ENCODE measurements at places on chromosomes 16 and 17.

GRCh38 chr16:1286513-1287094 is 22.8 kb upstream of the UBE2I start:
- DNase-seq = no peak

DNA sequence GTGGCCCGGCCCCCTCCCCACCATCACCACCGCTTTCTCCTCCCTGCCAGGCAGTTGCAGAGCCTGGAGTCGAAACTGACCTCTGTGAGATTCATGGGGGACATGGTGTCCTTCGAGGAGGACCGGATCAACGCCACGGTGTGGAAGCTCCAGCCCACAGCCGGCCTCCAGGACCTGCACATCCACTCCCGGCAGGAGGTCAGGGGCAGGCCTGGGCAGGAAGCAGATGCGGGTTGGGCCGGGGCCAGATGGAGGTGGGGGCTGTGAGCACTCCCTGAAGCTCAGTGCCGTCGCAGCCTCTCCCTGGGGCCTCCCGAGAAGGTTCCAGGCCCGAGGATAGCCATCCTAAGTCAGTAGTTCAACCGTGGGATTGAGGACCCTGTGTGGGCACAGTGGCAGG is 14.2 kb upstream of the ADGRG3 start:
- no peak for DNase-seq

DNA sequence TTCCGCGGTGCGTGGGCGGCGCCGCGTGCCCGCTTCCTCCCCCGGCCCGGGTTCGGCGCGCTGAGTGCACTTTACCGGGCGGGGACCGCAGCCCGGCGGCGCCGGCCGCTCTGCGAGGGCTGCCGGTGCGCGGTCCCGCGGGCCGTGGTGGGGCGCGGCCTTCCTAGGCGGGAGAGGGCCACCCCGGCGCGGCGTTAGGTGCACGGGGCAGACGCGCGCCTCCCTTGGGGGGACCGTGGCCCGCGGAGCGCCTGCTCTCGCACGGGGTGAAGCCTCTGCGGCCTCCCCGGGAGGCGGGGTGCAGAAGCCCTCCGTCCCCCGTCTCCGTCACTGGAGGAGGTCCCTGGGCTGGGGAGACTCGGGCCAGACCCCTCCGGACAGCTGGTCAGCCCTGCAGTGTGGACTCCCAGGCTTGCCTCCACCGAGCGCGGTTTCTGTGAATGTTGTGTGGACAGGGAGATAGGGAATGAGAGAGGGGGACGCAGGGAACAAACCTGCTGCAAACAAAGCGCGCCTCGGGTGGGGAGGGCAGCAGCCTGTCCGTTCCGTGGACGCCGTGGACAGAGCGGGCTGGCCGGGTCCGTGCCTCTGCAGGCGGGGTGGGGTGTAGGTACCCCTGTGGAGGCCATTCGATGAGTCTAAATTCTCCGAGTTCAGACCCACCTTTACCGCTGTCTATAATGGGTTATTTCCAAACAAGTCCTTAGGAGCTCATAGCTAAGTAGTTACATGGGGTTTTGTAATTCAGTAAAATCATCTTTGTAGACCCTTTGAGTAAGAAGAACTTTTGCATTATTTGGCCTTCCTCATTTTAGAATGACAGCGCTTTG is 721 bp downstream of the TBCD start:
- no peak for DNase-seq

DNA sequence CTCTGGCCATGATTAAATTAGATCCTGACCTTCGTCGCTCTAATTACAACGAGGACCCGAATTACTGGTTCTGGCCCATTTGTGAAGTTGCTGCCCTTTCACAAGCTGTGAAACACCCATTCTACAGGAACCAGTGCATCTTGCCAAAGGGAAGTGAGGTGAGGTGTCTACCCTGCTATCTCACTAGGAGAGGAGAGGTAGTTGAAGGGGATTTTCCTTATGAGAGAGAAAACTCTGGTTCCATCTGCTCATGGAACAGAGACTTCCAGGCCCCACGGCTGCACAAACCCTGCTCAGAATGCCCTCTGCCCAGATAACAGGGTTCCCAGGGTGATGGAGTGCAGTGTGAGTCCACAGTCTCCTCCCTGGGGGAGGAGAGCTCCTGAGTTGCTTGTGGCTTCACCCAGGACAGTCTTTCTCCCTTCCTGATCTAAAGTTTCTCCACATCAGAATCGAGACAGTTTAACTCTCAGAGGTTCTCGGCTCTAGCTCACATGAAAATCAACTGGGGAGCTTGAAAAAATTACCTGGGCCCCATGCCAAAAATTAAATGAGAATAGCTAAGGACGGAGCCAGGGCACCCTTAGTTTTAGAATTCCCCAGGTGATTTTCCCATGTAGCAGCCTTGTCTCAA is 7.8 kb upstream of the SSTR2 start:
- DNase-seq = no peak

DNA sequence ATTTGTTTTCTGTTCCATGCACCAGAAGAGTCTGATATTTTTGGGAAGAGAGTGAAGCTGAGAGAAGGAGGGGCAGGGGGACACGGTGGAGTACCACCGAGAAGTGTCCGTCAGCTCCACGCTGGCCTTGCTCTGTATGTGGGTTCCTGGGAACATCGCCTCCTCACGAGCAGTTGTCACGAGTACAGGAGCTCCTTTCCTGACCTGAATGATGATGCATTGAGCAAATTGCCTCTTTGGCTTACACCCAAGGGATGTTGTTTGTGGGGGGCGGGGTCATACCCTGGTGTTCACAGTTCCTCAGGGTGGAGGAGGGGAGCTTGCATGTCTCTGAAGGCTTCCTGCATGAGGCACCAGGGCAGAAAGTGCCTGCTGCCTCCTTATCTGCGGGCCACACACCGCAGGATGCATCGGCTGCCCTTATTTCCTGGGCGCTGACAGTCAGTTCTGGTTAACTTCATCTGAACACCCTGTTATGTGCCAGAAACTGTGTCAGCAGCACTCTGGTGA is 36.2 kb downstream of the RGS9 start:
- DNase-seq = no peak

DNA sequence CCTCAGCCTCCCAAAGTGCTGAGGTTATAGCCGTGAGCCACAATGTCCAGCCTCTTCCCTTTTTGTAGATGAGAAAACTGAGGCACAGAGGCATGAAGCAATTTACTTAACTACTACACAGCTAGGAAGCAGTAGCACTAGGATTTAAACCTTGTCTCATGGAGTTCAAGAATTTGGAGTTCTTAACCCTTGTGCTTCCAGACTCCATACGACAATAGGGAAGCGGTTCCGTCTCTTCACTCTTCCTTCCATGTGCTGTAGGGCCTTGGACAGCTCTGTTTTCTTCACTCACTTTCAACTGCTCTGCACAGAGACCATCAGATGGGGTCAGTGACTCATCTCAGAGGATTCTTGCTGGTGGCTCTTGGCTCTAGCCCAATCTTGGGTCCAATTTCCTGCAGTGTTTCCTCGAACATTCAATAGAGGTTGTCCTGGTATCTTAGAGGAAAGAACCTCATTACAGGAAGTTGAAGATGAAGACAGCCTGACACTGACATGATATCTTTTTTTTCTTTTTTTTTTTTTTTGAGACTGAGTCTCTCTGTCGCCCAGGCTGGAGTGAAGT is 19.3 kb downstream of the ITGAL start:
- DNase-seq = no peak

DNA sequence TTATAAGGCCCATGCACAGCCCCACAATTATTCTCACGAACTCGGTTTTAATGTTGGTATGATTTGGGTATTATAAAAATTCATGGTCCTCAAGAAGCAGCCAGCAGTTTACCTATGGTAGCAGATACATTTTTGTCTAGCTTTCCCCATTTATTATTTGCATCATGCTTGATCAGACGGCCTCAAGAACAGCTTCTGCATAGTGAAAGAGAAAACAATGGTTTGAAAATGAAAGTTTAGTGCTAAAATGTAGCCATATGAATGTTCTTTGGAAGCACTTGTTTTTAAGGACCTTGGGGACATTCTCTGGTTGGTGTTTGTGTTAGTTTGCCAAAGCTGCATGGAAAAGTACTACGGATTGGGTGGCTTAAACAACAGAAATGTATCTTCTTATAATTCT is 72.4 kb upstream of the CPHXL start:
- DNase-seq = no peak

GRCh38 chr17:55062921-55063320 is 94.4 kb downstream of the STXBP4 start:
- DNase-seq = no peak

DNA sequence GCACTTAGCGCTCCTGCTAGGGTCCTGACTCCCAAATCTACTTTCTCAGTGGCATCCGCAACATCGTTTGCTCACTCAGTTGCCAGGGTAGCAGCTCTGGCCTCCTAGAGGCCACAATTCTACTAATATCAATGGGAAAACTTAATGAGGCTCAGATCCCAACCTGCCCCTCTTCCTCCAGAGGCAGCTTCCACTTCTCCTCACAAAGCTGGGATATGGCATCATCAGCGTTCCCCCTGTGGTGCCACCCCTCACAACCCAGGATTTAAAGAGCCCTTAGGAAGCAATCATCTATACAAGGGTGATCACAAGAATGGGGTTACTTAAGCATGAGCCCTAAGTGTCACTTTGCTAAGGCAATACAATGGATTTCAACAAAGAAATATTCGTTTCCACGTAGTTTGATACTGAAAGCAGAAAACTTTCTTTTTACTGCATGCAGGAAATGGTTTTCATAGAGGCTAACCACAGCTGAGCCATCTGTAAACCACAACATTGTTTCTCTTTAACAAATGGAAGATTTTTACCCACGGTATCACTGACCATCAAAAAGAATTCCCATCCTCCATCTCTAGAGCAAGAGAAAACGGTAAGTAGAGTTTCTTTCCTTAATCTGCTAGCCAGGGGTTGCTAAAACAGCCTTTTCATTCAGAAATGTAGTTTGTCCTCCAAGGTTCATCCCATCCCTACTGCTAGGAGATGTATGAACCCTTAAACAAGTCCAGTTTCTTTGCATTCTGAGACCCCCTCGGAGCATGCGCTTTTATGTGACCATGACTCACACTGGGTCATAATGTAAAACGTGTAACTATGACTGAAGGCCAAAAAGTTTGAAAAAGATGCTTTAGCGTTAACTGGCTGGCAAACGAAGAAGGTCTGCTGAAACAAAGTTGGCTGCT is 68.3 kb upstream of the BCAR1 start:
- DNase-seq = no peak

DNA sequence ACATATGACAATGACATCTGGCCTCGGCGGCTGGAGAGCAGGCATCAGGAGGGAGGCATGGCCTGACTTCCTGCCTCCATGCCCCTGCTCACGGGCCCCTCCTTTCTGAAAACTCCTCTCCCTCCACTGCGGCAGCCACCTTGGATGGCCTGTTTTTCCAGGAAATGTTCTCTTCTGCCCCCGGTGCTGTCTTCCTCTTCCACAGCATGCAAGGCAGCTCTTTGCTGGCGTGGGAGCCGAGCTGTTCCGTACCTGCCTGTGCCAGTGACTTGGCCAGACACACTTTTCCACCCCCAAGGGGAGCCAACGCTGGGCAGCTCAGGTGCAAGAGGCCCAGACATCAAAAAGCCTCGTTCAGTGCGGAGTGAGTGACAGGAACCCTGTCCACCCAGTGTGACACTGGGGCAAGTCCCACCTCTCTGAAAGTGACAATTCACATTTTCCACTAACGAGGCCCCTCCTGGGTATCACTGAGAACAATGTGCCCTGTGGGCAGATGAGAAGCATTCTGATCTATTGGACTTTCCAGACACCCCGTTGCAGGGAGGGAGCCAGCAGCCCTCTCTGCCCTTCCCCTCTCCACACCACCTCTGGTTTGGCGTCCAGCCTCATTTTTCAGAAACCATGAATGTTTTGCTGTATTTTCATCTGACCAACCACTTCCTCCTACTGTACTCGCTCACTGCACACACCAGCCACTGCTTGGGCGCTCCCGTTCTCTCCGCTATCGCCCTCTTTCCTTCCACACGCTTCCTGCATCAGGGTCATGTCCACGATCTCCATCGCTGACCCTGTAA is 31.2 kb downstream of the NSMCE1 start:
- DNase-seq = no peak

DNA sequence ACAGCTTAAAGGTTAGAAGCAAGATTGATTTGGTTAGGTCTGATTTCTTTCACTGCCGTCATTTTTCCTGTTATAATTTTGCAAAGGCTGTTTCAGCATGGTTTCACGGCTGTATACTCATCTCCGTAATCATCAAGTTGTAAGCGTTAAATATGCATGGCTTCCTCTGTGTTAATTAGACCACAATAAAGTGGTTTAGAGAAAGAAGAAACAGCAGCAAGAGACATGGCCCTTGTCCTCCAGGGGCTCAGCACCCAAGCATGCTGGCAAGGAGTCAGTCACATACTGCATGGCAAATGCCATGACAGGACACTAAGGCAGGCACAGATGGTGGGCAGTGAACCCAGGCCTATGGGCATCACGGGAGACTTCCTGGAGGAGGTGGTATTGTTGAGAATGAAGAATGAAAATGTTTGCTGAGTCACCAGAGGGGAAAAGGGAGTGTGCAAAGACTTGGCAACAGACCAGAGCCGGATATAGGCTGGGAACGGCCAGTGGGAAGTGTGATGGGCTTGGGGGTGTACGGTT is 61.4 kb upstream of the PLCG2 start:
- no peak for DNase-seq

DNA sequence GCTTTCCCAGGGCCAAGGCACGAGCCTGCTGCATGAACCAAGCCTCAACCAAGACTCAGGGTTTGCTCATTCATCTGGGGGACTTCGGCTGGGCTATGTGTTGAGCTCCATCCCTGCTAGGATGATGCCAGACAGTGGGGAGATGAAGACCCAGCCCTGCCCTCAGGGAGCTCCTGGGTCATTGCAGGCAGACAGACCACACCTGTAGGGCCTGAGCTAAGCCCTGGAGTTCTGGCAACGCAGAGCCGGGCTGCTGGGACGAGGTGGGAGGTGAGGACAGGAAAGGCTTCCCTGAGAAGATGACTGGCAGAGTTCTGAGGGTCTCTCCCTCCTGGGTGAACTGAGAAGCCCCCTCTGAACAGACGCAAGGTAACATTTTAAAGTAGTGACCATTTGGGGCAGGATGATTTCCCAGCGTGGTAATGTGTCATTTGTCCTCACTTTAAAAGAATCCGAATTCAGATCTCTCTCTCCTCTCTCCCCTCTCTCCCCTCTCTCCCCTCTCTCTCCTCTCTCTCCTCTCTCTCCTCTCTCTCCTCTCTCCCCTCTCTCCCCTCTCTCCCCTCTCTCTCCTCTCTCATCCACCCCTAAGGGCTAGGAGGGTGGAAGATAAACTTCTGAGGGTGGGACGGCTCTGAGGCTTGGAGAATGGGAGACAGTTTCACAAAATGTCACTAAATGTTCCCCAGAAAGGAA is 98.4 kb downstream of the MGAT5B start:
- no peak for DNase-seq

GRCh38 chr17:56125830-56126819 is 27.1 kb upstream of the ANKFN1 start:
- no peak for DNase-seq

DNA sequence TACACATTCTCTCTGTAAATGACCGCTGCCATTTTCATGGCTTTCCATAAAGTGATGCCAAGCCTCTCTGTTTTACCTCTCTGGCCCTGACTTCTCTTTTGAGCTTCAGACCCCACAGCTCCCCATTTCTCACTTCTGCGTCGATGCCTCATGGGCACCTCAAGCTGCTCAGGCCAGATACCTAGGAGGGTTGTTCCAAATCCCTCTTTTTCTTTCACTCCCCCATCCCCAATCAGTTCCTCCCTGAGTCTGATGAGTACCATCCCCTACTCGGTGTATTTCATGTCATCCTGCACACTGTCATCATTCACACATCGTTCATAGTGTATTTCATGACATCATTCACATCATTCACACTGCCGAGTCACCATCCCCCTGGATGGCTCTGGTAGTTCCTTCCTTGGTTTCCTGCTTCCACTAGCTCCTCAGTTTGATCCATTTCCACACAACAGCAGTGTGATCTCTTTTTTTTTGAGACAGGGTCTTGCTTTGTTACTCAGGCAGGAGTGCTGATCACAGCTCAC is 43.1 kb downstream of the NTN1 start:
- DNase-seq = no peak

- DNase-seq = no peak
Measured at GRCh38 chr17:81345228-81346089, 49.8 kb upstream of the BAHCC1 start.

All from NCI-H1436 treated with DMSO at 0.1 percent for 48 hours (cell line).